Vein endothelial cell (primary cell): ENCODE measurements at places on chromosomes 4 and X. TPM values are rescaled to one million over a fixed set of nuclear protein-coding genes. Genes with fewer than 3 reads are reported as not detected.

SPP1 gene
- total RNA-seq, result 0.10 TPM in 1 of 2 replicates, not detected in the other

CWH43 gene
- total RNA-seq, result not detected in 2 replicates

MAMLD1 gene
- total RNA-seq, result 1.1 and 2.0 TPM in 2 replicates

SLC25A43 gene
- 16.0 and 20.5 TPM in 2 replicates for total RNA-seq

AKAP14 gene
- not detected in 2 replicates for total RNA-seq

CUL4B gene
- 63.7 and 93.0 TPM in 2 replicates for total RNA-seq

C4orf51 gene
- total RNA-seq, result not detected in 2 replicates

CRLF2 gene
- total RNA-seq, result not detected in 2 replicates

CD99L2 gene
- total RNA-seq, result 48.3 and 60.1 TPM in 2 replicates

USP46 gene
- 11.8 and 16.5 TPM in 2 replicates for total RNA-seq

TMEM144 gene
- total RNA-seq, result 4.9 and 8.3 TPM in 2 replicates

VCX gene
- total RNA-seq, result not detected in 2 replicates

CACNA1F gene
- total RNA-seq, result under 0.01 TPM in 1 of 2 replicates, not detected in the other

EXOC1L gene
- not detected in 2 replicates for total RNA-seq

SLC25A14 gene
- 8.0 and 8.5 TPM in 2 replicates for total RNA-seq

ATP1B4 gene
- not detected in 2 replicates for total RNA-seq

CLIC2 gene
- total RNA-seq, result 10.8 and 16.8 TPM in 2 replicates

PFKFB1 gene
- total RNA-seq, result under 0.01 and 0.10 TPM in 2 replicates

TLL1 gene
- total RNA-seq, result 13.4 and 15.7 TPM in 2 replicates

RAB33A gene
- 0.10 and 0.65 TPM in 2 replicates for total RNA-seq

ITIH6 gene
- not detected in 2 replicates for total RNA-seq

GLOD5 gene
- not detected in 2 replicates for total RNA-seq

LIMCH1 gene
- total RNA-seq, result 31.0 and 53.1 TPM in 2 replicates

GPM6B gene
- under 0.01 and 0.33 TPM in 2 replicates for total RNA-seq

SRPK3 gene
- total RNA-seq, result not detected in 2 replicates

ARR3 gene
- total RNA-seq, result not detected in 2 replicates

PF4V1 gene
- total RNA-seq, result not detected in 2 replicates

GPC3 gene
- total RNA-seq, result not detected in 2 replicates

SPANXD gene
- not detected in 2 replicates for total RNA-seq

BEND4 gene
- under 0.01 and 0.10 TPM in 2 replicates for total RNA-seq

DLG3 gene
- total RNA-seq, result 1.2 and 1.3 TPM in 2 replicates

CT45A9 gene
- total RNA-seq, result not detected in 2 replicates

PAGE1 gene
- total RNA-seq, result not detected in 2 replicates

GAGE13 gene
- total RNA-seq, result not detected in 2 replicates

NOX1 gene
- not detected in 2 replicates for total RNA-seq

LINC00632 gene
- under 0.01 and 0.86 TPM in 2 replicates for total RNA-seq

TMPRSS11F gene
- not detected in 2 replicates for total RNA-seq

RP2 gene
- 24.8 and 38.2 TPM in 2 replicates for total RNA-seq

HMX1 gene
- not detected in 2 replicates for total RNA-seq

ZFP92 gene
- 0.33 and 0.57 TPM in 2 replicates for total RNA-seq

MID1 gene
- 36.6 and 42.0 TPM in 2 replicates for total RNA-seq

NXF3 gene
- not detected in 2 replicates for total RNA-seq

LDOC1 gene
- 6.2 and 8.5 TPM in 2 replicates for total RNA-seq
